Posterior vena cava (tissue), 2 donors: ENCODE measurements at places on chromosomes 7 and 10. TPM values are rescaled to one million over a fixed set of nuclear protein-coding genes. Genes with fewer than 3 reads are reported as not detected.

The CAV1 gene
- 226 TPM for total RNA-seq

DNA sequence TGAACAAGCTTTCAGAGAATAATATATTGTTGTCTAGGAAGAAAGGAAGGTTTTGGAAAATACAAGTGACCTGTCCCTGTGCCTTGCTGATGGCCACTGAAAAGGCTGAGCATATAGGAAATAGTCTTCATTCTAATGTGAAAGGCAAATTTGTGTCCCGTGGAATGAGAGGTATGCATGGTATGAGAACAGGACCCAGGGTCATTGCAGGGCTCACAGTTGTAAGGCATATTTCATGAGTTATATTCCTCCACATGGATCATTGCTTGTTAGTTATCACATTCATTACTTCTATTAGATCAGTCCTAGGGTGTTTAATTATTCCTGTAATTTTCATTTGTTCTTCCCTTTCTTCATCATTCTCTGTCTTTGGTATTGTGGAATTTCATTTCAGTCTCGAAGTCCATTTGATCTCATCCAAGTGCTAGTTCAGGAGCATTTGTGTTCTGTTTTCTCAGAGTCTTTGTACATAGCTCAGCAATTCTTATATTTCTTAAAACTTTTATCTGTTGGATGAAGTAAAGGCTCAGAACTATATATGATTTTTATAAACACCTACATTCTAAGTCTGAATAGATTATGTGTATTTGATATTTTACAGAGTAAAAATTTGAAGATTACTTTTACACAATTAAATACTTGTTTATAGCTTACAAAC is 39.4 kb upstream of the ARHGAP21 start:
- no peak for DNase-seq

DNA sequence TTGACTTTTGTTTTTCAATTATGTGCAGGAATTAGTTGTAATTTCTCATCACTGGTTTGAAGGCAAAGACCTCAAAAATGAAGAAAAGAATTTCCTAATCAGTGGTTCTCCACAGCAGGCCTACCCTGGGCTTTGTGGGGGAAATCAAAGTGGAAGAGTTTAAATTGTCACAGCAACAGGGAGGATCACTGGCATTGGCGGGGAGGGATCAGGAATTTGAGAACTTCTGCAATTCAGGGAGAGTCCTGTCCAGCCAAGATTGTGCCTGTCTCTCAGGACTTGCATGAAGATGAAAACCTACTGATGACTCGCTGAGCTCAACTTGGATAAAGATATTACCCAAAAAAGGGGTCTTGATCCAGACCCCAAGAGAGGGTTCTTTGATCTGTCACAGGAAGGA is 70.1 kb downstream of the HACD1 start:
- no peak for DNase-seq

The TIMM23B gene
- 18.0 TPM for total RNA-seq

The KMT2E gene
- 79.7 TPM for total RNA-seq

- DNase-seq, result no peak
These were observed 50.6 kb downstream of the MGMT start for GRCh38 chr10:129517680-129518057.

DNA sequence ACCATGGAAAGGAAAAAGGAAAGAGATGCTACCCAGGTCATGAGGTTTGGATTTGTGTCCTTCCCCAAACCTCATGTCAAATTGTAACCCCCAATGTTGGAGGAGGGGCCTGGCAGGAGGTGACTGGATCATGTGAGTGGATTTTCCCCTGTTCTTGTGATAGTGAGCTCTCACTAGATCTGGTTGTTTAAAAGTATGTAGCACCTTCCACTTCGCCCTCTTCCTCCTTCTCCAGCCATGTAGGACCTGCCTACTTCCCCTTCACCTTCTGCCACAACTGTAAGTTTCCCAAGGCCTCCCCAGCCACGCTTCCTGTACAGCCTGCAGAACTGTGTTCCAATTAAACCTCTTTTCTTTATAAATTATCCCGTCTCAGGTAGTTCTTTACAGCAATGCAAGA is 113.9 kb downstream of the FAM107B start:
- no peak for DNase-seq

DNA sequence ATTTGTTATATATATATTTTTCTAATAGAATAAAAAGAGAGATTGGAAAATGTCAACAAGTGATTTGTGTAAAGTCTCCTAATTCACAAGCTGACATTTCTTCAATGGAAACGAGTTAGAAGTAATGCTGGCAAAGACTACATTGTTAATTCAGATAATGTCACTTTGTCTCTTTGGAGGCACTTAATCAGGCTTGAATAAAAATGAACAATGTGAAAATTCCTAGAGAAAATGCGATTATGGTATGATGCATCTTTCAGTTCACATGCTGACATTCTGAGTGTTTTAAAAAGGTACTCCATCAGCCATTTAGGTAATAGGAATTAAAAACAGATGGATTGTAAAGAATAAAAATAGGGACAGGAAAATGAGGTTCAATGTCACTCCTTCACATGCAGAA is 100.1 kb downstream of the SLC13A1 start:
- no peak for DNase-seq

The TBXAS1 gene
- total RNA-seq, result 15.7 TPM

DNA sequence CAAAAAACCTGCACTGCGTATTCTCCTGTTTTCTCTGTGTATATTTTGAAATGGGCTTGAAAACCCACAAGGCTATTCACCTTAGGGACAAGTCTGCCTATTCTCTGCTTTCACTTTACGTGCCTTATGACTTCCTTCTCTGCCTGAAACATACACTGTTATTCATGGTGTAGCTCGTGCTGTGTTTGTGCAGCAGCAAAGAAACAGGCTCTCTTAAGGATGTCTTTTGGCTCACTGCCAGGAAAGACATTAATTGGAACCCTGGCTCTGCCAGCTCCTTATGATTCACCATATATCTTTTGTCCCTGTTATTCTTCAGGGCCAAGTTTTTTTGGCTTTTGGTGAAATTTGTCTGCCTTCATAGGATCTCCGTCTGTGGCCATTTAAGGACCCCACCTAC is 92.4 kb downstream of the TMEM106B start:
- DNase-seq, result no peak

- no peak for DNase-seq
These were observed 471 bp downstream of the PFKP start for GRCh38 chr10:3067859-3068179.

The ITGB8 gene
- total RNA-seq, result 12.8 TPM

DNA sequence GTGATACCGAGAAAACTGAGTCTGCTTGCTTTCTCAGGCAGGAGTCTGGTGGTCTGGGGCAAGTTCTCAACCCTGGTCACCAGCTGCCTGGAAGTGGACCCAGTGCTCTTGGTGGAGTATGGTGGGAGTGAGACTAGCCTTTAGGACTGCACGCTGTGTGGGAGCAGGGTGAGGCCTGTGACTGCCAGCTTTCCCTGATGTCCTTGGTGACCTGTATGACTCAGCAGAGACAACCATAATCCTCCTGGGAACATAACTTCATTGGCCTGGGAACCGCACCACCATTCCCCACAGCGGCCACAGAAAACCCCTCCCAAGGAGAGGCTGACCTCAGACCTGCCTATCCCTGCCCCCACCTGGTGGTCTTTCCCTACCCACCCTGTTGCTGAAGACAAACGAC is 139.5 kb upstream of the CHRM2 start:
- no peak for DNase-seq

The SEMA3D gene
- 19.8 TPM for total RNA-seq

The CNTNAP2 gene
- not detected for total RNA-seq

The HTRA1 gene
- 276 TPM for total RNA-seq

GRCh38 chr10:46546591-46547540 is 9.6 kb downstream of the GPRIN2 start:
- DNase-seq, result peak; percentile 86

GRCh38 chr7:47383072-47383471 is 198.8 kb downstream of the TNS3 start:
- peak; percentile 10 for DNase-seq

GRCh38 chr10:28391283-28391682 is 88.4 kb upstream of the MPP7 start:
- DNase-seq, result no peak

GRCh38 chr10:114575417-114576131 is 82.5 kb downstream of the ABLIM1 start:
- no peak for DNase-seq

DNA sequence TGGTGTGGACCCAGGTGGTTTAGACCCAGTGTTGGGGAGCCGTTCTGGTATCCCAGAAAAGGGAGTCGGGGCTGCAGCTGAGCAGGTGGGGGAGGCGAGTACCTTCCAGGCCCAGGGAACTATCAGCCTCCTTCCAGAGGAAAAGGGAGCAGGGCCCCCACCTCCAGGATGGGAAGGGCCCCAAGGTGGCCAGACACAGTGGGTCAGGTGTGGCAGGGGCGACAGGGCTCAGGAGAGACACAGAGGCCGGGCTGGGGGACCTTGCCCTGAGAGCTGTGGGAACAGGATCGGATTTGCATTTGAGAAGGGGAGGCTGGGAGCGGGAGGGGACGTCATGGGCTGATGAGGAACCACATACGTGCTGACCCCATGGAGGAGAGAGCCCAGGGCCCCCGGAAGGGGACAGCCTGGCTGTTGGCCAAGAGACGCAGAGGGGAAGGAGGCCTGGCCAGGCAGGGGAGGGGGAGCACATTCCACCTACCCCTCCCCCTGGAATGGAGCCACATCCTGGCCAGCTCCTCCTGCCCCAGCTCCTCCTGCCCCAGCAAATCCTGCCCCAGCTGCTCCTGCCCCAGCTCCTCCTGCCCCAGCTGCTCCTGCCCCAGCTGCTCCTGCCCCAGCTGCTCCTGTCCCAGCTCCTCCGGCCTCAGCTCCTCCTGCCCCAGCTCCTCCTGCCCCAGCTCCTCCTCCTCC is 9.7 kb upstream of the TTYH3 start:
- no peak for DNase-seq

- DNase-seq, result no peak
These were observed 13.4 kb downstream of the CUBN start for GRCh38 chr10:17116193-17116592.

The PRKAR2B gene
- 4.7 TPM for total RNA-seq

DNA sequence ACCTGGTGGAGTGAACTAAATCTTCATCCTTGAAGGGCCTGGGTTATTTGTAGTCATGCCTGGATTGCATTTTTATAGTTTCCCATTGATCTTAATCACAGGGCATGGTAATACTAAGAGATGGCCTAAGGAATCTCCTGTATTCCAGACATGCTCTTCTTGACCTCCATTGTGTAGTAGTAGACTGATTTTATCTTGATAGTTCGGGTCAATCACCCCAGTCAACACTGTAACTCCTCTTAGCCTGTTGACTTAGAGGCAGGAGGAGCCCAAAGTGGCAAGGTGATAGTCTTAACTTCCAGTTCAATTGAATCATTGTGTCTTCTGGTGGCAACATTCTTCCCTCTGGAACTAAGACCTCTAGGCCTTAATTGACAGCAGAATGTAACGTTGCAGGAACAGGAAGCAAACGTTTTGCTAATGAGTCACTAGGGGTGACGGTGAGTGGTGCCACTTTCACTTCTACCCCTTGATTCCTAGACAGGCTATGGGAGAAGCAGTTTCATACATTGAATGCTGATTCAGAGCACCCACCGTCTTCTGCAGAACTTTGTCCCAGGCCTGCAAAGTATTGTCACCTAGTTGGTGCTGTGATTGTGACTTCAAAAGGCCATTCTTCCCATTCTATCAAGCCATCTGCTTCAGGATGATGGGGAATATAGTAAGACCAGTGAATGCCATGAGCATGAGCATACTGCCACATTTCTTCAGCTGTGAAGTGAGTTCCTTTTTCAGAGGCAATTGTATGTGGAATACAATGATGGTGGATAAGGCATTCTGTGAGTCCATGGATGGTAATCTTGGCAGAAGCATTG is 24.0 kb upstream of the PAPSS2 start:
- DNase-seq, result no peak

DNA sequence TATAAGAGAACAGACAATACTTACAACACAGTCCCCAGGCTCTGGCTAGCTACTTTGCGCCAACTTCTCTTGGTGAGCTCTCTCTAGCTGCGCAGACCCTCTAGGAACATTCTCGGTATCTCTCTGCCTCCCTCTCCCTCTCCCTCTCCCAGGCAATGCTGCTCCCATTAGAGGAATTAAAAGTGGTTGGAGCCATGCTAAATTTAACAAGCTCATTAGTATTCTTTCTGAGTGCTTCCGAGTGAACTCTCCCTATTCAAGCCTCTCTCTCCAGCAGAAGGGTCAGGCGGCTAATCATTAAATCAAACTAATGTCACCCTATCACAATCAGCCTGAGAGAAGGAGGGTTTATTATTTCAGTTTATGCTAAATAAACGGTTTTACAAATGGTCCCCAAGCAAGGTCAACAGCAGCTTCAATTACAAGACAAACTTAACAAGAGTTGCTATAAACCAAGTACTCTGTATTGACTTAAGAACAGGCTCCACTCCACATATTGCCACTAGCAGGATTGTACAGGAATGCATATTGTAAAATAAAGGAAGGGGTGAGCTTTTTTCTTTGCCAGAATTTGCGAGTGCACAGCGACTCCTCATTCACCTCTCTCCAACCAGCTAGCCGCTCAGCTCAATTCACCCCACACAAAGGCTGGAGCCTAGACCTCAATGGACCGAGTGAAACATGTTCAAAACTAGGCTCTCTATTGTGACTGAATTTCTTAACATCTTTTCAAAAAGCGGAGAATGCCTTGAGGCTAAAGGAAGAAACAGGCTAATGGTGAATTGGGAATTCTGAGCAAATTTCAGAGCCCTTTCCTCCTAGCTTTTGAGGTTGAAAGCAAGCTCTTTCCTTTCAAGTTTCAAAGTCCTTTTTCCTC is 84.4 kb downstream of the GLI3 start:
- no peak for DNase-seq

DNA sequence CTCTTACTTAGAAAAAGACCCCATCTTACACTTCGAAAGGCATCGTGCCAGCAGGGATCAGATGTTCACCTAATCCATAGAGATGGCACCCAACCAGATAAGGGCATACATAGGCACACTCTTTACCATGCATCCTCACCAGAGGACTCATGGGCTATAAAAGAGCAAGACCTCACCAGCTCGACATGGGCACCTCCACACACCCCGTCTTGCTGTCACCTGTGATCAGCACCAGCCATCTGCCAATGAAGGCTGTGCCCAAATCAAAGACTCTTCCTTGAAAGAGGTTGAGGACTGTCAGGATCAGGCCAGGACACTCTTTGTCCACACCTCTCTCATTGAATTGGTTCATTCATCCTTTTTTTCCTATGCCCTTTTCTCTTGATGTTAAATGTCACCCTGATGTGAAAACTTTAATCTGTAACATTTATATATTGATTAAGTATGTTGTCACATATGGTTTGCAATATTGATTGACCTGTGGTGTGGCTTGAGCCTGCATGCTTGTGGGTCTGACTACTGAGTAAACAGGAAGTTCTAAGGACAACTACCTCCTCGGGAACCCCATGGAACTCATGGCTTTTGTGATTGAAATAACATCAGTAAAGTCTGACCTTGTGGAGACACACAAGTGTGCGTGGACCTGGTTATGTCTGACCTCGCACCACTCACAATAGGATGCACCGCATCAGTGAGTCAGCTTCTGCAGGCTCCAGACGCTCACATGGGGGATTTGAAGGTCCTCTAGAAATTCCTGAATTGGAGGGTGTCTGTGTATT is 75.5 kb downstream of the HTR5A start:
- DNase-seq, result no peak

- DNase-seq, result no peak
These were observed 31.1 kb upstream of the ADD3 start for GRCh38 chr10:109976681-109977080.
